ENCODE measurements at places on chromosomes 16 and 17.

GRCh38 chr17:70661342-70662222, 492.2 kb downstream of the KCNJ2 start:
- DNase-seq: no peak

GRCh38 chr17:28340374-28340773, 4.8 kb downstream of the TNFAIP1 start:
- DNase-seq: no peak

- DNase-seq: no peak
These were observed 19.5 kb upstream of the CPHXL start for GRCh38 chr16:75745823-75746222.

- peak; percentile 48 for DNase-seq
These were observed 661 bp downstream of the LRRC3C start for GRCh38 chr17:39927929-39928857.

- no peak for DNase-seq
These were observed 146.3 kb upstream of the AXIN2 start for GRCh38 chr17:65707780-65708179.
